AG04450 (cell line): ENCODE measurements at places on chromosomes 7 and 10.
A peak's percentile ranks its signal among the peaks of the same experiment; 100 is the strongest.

GRCh38 chr7:79778786-79779770 lies 325.6 kb upstream of the MAGI2 start:
- DNase-seq = peak; percentile 73

- no peak for DNase-seq
Observed at GRCh38 chr7:132078891-132079735, 497.2 kb downstream of the PLXNA4 start.

DNA sequence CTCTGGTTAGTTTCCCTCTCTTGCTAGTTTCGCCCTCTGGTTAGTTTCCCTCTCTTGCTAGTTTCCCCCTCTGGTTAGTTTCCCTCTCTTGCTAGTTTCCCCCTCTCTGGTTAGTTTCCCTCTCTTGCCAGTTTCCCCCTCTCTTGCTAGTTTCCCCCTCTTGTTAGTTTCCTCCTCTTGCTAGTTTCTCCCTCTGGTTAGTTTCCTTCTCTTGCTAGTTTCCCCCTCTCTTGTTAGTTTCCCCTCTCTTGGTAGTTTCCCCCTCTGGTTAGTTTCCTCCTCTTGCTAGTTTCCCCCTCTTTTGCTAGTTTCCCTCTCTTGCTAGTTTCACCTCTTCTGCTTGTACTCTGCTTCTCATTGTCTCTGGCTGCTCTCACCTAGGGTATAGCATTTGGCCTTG lies 613.8 kb downstream of the LRMDA start:
- DNase-seq = no peak

DNA sequence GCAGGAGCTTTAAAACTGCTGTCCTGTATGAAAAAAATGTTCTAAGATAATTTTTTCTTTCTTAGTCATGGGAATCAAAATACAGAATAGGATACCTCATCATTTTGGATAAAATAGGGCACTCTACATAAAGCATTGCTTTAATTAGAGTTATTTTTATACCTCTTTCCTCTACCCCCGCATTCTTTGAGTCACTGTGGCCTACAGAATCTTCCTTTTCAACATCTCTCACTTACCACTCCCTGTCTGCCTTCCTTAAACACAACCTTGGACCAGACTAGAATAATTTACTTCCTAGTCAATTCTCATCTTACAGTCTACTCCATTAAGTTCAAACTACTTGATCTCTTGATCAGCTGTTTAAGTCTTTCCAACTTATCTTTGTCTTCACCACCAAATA lies 462.3 kb downstream of the PHTF2 start:
- DNase-seq = no peak

GRCh38 chr10:5354068-5354467 lies 10.7 kb upstream of the UCN3 start:
- no peak for DNase-seq
